ENCODE measurements at places on chromosomes 6 and 20. TPM values are rescaled to one million over a fixed set of nuclear protein-coding genes. Genes with fewer than 3 reads are reported as not detected.

- DNase-seq, result peak; percentile 37
These were observed 111.9 kb upstream of the GGTLC1 start for GRCh38 chr20:24100370-24101011.

Gene SFTA2
- not detected for total RNA-seq

Gene HRH3
- total RNA-seq, result not detected

- DNase-seq, result no peak
These were observed 69.8 kb downstream of the DST start for GRCh38 chr6:56572788-56573471.

- no peak for DNase-seq
These were observed 447.4 kb downstream of the KIF16B start for GRCh38 chr20:16125816-16126215.

GRCh38 chr6:98539741-98540140 lies 294.6 kb upstream of the POU3F2 start:
- no peak for DNase-seq

DNA sequence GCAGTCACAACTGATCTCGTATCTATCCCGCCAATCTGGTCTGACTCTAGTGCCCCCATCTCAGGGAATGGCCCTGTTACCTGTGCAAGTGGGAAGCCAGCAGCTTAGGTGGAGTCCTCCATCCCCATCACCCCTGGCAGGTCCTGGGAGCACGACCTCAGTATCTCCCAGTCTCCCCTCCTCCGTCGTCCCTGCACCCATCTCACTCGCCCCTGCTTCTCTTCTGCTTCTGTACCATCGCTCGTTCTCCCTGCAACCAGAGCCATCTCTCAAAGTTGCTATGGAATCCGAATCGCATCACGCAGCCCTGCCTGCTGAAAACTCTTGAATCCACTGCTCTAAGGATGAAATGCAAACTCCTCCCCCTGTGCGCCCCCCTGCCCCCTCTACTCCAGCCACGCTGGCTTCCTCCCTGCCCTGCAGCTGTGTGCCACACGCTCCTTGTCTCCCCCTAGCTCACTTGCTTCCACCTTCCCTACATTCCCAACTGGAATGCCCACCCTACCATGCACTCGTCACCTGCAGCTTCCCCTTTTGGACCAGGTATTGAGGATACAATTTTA lies 64.0 kb upstream of the PTGIS start:
- DNase-seq, result no peak

DNA sequence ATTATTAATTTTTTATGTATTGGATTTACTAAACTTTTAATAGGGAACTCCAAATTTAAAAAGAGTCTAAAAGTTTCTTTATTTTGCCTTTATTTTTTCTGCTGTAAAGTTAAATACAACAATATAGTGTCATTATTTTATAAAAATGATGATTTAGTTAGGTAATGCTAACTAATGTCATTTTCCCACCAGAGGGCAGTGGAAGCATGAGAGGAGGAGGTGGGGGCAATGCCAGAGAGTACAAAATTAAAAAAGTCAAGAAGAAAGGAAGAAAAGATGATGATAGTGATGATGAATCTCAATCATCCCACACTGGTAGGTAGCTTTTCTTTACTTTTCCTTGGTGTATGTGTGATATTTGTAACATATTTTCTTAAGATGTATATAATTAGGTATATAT lies 20.2 kb upstream of the FHL5 start:
- no peak for DNase-seq

GRCh38 chr6:133610227-133610840 lies 278.6 kb upstream of the TCF21 start:
- DNase-seq, result no peak

Gene RBBP8NL
- 6.7 TPM for total RNA-seq

DNA sequence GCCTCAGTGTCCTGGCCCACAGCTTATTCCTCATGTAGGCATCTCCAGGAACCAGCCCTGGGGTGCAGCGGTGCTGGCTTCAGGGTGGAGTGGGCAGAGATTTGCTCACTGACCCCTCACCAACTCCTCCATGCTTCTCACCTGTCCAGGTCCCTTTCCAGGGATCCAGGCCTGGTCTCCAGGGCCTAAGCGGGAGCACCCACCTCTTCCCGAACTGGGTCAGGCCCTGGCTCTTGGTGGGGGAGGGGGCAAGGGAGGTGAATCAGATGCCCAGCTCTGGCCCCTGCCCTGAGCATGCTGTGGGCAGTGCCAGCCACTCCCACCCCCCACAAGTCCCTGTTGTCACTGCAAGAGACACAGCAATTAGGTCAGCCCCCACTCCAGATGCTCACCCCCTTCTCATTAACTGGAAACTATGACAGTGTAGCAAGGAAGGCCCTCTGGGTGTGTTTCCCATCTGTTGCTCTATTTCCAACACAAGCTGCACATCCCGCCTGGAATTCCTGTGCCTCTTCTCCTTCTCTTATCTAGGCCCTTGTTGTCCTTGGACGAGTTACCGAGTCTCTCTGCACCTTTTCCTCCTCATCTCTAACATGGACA lies 37.0 kb downstream of the MDFI start:
- DNase-seq, result no peak

GRCh38 chr6:2875359-2876191 lies 27.5 kb downstream of the SERPINB9 start:
- DNase-seq, result peak; percentile 74

GRCh38 chr6:18752278-18753068 lies 365.3 kb downstream of the RNF144B start:
- no peak for DNase-seq

GRCh38 chr20:19431906-19432305 lies 219.5 kb downstream of the SLC24A3 start:
- DNase-seq, result no peak

Gene SLC22A2
- not detected for total RNA-seq

Gene SAMD3
- total RNA-seq, result 2.0 TPM
